ENCODE measurements at places on chromosomes 7 and 10.

DNA sequence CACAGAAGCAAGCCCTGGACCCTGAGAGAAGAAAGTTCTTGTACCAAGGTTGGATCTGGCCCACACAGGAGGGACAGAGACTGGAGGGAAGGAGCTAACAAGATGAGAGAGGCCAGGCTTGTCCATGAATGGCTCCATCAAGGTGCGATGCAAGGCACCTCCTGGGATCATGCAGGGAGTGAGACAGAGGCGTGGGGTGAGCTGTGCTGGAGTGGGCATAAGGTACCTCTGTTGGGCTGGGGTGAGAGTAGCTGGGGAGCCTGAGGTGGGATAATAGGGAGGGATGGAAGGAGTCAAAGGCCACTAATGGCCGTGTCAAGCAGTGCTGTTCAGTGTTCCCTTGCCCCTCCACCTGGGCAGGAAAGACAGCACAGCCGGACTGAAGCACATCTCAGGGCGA is 9.9 kb downstream of the TMEM72 start:
- DNase-seq: no peak

DNA sequence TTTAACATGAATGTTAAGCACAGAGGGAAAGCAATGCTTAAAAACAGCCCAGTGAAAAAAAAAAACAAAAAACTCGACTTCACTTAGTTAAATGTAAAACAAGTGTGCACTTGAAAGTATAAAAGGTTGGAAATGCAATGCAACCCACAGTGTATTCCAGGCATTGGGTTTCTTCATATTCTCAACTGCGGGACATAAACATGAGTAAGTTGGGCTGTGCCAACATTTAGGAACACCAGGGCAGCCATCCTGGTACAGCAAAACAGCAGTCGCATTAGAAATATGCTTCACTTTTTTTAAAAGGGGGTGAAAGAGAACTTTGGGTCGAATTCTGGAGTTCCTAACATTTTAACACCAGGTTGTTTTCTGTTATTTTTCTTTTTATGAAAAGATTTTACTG is 937 bp downstream of the STEAP1 start:
- no peak for DNase-seq

GRCh38 chr7:50696810-50697582 is 85.7 kb downstream of the GRB10 start:
- DNase-seq: no peak

- no peak for DNase-seq
Measured at GRCh38 chr7:36644625-36645422, 79.5 kb downstream of the AOAH start.

DNA sequence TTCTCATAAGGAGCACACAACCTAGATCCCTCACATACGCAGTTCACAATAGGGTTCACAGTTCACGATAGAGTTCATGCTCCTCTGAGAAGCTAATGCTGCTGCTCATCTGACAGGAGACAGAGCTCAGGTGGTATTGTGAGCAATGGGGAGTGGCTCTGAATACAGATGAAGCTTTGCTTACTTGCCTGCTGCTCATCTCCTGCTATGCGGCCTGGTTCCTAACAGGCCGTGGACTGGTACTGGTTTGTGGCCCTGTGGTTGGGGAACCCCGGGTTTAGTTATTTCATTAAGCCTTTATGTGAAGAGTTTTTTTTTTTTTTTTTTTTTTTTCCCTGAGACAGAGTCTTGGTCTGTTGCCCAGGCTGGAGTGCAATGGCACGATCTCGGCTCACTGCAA is 19.4 kb downstream of the SLK start:
- DNase-seq: peak; percentile 8

DNA sequence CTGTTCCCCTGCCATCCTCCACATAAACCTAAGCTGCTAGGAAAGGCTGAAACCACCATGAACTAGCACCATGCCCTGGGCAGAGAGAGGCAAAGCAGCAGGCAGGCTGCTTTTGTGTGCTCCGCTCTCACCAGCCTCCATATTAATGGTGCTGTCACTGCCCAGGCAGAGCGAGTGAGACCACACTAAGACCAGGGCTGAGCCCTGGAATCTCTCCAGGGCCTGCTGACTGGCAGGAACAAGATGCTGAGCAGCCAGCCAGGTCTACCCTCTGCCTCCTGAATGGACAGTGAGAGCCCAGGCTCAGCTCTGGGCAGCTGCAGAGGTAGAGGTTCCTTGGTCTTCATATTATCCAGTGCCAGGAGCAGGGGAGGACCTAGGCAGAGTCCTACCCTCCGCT is 1.6 kb upstream of the CRHR2 start:
- DNase-seq: no peak

DNA sequence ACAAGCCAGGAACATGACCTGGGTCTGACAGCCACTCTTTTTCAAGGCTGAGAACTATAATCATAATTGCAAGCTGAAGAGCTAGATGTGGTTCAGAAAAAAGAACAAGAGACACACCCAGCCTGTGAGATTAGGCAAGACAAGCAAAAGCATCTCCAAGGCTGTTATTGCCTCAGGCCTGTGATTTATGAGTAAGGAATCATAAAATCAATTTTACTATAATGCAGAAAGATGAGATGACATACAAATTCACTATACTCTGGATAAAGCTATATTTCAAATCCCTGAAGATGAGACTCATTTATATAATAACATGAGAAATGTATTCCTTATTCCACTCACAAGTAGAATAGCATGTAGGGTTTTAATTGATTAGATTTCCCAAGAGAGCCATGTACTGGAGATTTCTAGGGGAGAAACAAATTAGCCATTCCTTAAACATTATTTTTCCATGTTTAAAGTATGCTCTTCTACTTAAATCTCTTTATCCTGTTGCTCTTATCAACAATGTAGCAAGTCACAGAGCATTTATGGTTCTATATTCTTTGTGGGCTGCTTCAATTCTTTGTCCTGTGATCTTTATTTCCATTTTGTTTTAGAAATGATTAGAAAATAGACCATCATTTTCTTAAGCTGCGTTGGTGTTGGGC is 47.4 kb downstream of the FHIP2A start:
- DNase-seq: no peak

DNA sequence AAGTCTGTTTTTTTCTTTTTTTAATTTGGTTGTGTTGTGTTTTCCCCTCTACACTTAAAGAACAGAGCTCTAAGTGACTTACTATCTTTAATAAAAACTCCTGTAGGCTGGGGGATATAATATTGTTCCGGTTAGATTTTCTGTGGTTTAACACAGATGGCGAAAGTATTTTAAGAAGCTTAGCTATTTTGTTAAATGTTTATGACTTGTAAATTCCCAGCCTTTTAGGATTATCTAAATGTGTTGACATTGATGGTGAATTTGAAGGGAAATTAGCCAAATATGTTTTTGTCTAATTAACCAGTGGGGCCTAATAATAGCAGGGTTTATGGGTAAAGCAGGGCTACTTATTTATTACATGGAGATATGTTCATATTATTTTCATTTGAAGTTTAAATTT is 538.5 kb downstream of the INHBA start:
- DNase-seq: no peak

DNA sequence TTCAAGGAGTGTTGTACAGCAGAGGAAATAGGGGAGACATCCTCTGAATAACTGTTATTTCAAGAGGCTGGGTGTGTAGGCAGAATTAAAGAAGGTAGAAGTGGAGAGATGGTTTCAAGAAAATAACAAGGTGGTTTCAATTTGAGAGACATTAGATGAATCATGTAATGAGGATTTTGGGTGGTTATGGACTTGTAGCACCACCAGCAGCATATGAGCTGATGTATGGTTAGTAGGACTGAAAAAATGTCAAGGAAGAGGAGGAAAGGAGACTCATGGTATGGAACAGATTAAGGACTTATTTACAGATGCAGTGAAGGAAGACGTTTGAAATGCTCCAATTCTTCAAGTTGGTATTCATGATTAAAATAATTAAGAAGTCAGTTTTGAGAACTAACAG is 166.2 kb downstream of the EXOC4 start:
- no peak for DNase-seq

DNA sequence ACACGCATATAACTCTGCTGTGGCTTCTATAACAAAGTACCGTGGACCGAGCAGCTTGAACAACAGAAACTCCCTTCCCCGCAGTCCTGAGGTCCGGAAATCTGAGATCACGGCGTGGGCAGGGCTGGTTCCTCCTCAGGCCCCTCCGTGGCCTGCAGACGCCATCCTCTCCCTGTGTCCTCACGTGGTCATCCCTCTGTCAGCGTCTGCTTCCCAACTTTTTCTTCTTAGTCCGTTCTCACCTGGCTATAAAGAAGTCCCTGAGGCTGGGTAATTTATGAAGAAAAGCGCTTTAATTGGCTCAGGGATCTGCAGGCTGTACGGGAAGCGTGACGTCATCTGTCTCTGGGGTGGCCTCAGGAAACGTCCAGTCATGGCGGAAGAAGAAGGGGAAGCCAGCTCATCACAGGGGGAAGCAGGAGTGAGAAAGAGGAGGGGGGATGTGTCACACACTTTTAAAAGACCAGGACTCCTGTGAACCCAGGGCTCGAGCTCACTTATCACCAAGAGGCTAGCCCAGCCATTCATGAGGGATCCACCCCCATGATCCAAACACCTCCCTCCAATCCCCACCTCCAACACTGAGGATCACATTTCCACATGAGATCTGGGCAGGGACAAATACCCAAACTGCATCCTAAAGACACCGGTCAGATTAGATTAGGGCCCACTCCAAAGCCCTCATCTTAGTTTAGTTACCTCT is 91.2 kb upstream of the INSIG1 start:
- DNase-seq: peak; percentile 76

- DNase-seq: peak; percentile 29
Measured at GRCh38 chr7:106041140-106041717, 70.9 kb downstream of the SYPL1 start.

GRCh38 chr7:25240340-25240739 is 12.1 kb upstream of the NPVF start:
- DNase-seq: no peak
